ENCODE measurements at places on chromosomes 1 and 21.

DNA sequence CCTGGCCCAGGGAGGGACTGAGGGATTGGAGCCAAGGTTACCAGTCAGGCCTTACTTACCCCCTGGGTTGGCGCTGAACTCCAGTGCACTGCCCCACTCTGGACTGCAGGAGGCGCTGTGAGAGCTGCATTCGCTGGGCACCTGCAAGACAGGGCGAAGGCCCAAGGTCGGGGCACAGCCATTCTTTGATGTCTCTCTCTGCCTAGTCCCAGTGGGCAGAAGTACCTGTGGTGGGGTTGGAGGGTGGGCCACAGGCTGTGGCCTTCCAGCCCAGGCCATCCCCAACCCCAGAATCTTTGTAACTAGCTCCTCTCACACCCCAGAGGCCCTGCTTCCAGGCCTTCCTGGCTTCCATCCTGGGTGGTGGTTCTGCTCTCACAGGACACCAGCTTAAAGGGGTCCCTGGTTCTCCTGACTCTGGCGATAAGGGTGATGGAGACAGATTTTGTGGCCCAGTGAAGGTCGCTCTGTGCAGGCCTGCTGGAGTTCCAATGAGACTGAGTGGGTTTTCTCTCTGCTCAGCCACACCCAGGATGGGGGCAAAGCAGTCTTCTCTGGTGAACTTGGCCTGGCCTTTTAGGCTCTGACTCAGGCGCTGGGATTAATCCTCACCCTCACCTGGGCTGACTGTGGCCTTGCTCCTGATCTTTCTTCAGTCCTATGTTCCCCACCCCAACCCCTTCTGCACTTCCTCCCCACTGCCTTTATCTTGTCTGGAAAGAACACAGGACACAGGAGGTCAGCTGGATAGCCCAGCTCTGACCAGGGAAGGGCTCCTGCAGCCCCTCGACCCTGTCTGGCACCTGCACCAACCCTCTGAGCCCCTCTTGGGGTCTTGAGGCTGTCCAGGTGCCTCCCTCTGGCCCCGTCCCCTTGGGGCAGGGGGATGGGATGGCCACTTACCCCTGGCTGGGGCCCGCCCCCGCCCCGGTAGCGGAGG, 954 bp downstream of the MYOG start:
- DNase-seq: no peak

- no peak for DNase-seq
Measured at GRCh38 chr1:91650764-91651163, 150.1 kb downstream of the CDC7 start.

GRCh38 chr1:29984862-29985605, 738.4 kb downstream of the MATN1 start:
- no peak for DNase-seq

GRCh38 chr21:33362044-33362555, 37.3 kb downstream of the IFNAR1 start:
- DNase-seq: peak; percentile 85

DNA sequence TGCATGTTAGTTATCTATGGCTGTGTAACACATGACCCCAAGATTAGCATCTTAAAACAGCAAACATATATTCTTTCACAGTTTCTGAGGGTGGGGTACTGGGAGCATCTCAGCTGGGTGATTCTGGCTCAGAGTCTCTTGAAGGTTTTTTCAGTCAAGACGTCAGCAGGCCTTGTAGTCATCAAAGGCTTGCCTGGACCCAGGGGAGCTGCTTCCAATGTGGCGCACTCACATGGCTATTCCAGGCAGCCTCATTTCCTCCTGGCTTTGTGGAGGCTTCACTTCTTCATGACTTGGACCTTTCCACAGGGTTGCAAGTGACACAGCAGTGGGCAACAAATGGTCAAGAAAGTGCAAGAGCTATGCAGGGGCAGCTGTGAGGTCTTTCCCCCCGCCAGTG, 114.7 kb downstream of the ACTL8 start:
- no peak for DNase-seq

GRCh38 chr1:208008534-208008933, 97.6 kb upstream of the CD34 start:
- DNase-seq: no peak

- DNase-seq: no peak
Measured at GRCh38 chr1:64292399-64292798, 89.0 kb downstream of the UBE2U start.

DNA sequence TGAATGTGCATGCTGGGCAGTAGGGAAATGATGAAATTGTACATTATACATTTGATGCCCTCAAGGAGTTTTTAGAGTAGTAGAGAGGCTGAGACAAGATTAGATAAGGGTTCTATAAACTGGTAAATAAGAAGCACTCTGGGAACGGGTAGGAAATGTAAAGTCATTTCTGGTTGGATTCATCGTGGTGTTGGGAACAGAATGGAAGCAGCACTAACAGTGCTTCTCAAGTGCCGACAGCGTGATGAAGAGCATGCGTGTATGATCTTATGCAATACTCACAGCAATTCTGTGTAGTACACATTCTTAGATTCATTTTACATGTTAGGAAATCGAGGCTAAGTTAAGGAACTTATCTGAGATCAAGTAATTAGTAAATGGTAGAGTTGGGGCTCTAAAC, 45.9 kb downstream of the GPR88 start:
- no peak for DNase-seq

DNA sequence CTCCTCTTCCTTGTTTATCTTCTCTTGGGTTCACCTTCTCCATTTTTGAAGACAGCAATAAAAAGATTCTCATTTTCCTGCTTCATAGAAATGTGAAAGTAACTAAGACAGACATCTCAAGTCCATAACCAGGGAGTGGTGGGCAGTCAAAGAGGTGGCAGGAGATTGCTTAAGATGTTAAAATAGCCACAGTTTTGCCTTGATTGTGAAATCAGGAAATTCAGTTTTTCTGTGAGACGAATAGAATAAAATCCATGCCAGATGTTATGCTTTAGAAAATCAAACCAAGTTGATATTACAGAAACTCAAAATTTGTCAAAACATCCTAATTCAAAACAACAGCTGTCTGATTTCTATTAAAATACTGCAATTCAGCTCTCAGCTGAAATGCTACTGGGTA, 57.2 kb downstream of the TNN start:
- no peak for DNase-seq

- DNase-seq: no peak
Measured at GRCh38 chr1:36555041-36555440, 72.3 kb upstream of the CSF3R start.

- no peak for DNase-seq
Measured at GRCh38 chr1:244099258-244099930, 48.3 kb downstream of the ZBTB18 start.

GRCh38 chr1:109185990-109186732, 27.6 kb upstream of the SARS1 start:
- DNase-seq: no peak

GRCh38 chr1:178821134-178821866, 49.6 kb downstream of the ANGPTL1 start:
- no peak for DNase-seq

DNA sequence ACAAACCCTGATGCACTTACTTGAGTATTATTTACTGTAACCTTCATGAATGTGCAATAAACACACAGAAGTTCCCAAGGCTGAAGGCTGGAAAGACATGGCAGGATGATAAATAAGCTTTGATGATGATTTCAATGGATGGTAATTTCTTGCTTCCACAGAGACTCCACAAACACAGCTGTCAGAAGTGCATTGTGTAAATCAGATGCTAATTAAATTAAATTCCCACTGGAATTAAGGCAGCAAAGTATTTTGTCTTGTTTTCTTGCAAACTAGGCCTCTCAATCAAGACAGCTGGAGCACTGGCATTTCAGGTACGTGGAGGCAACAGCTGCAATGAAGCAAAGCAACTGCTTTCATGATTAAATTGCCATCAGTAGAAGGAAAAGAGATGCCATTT, 24.1 kb downstream of the FAM177B start:
- no peak for DNase-seq

DNA sequence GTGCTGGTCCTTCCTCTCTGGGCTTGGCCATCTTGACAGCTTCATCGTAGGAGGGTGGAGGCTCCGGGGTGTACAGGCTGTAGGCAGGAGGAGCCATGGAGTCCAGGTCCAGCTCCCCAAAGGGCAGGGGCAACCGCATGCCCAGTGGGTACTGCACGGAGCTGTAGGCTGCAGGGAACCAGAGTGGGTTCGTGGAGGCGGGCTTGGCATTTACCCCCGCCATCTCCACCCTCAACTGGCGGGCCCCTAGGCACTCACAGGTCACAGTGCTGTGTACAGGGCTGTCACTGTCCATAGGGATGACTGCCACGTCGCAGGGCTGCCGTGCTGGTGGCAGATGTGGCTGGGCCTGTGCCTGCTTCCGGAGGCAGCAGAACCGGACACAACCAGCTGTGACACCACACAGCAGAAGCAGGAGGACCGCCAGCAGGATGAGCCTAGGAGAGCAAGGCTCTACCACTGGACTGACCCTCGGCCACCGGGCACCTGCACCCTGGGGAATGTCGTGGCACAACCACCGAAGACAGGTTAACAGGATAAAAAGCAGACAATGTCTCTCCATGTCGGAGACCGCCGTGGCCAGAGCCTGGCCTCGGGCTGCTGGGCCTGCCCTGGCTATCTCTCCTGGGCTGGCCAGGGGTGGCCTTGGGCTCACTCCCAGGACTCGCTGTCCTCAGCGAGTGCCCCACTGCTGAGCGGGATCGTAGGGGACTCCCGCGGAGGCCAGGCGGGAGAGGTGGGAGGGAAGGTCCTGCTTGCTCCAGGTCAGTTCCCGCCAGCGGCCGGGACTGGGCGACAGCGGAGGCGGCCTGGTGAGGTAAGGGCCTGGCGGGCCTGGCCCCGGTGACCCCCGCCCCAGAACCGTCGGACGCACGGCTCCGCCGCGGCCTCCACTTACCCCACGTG, 831 bp downstream of the TMEM52 start:
- DNase-seq: no peak

GRCh38 chr1:48233666-48234485, 11.4 kb downstream of the SLC5A9 start:
- DNase-seq: no peak

- no peak for DNase-seq
Measured at GRCh38 chr21:41428311-41428710, 2.3 kb downstream of the MX1 start.

DNA sequence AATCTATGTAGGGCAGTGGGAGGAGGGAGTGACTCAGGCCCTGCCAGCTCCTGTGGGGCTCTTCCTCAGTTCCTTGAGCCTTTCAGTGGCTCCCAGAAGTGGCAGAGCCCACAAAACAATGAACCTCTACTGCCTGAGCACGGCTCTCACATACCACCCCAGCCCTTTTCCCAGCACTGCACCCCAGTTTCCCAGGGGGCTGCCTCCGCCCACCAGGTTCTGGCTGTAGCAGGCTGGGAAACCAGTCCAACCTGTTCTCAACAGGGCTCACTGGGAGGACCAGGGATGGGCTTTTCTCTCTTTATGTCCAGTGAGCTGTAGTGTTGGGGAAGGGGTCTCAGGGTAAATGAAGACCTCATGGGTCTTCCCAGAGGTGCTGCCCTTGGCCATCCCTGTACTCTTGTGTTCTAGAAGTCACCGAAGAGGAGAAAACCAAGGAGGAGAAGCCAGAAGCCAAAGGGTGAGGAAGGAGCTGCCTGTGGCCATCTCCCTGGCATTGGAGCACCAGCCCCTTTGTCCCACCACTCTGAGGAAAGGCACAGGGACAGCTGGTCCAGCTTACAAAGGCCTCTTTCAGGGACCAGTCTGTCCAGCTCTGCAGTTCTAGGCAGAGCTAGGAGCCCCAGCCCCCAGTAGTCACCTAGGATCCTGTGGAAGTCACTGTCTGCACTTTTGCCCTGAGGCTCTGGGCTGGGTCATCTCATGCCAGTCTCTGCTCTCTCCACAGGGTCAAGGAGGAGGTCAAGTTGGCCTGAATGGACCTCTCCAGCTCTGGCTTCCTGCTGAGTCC, 3.5 kb downstream of the MARCKSL1 start:
- no peak for DNase-seq

- DNase-seq: no peak
Measured at GRCh38 chr1:1402072-1402900, 3.2 kb upstream of the CCNL2 start.

- DNase-seq: no peak
Measured at GRCh38 chr1:18480315-18481189, at the start of gene KLHDC7A. Gene KLHDC7A, plus strand, starts transcription at chr1:18480930. Its CDS starts 52 bp downstream, at chr1:18480982.

- DNase-seq: no peak
Measured at GRCh38 chr1:20271498-20272400, 18.9 kb upstream of the VWA5B1 start.

- DNase-seq: no peak
Measured at GRCh38 chr1:121587777-121588176, 403.0 kb downstream of the SRGAP2C start.

DNA sequence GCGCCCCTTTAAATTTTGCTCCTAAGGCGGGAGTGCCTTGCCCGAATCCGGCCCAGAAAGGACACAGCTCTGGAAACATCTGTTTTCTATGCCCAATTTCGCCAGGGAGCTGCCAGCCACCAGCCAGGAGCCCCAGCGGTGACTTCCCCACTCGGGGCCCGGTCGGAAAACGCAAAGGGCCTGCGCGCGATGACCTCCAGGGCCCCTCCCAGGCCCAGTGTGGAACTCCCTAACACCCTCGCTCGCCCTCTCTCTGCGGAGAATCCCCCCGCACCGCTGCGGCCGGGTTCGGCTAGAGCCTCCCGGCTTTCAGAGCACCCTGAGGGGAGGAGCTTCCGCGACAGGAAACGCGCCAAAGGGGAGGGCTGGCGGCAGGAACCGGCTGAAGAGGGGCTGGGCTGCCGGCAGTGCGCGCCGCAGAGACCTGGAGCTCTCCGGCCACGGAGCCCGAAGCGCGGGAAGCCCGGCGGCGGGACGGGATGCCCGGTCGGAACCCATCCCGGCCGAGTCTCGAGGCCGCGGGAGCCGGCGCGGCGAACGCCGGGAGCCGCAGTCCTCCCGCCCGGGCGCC, 505 bp downstream of the CLSPN start:
- peak; percentile 68 for DNase-seq

DNA sequence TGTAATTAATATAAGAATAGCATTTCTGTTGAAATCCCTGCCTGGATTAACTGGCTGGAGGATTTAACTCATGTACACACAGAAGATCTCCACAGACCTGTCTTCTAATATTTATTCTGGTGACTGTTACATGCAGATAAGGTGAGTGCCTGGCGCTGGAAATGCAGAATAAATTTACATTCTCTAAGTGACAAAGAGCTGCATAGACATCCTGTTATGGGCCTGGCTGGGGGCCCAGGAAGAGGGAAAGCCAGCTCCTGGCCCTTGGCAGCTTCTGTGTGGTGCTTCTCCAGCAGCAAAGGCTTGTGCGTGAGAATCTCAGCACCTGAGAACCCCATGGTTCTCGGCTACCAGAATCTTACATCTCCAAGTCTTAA, 446.6 kb downstream of the PTPRU start:
- DNase-seq: peak; percentile 25

- DNase-seq: no peak
Measured at GRCh38 chr1:53470155-53470554, 11.0 kb downstream of the DMRTB1 start.

GRCh38 chr1:118101999-118102398, 83.0 kb downstream of the SPAG17 start:
- DNase-seq: no peak

DNA sequence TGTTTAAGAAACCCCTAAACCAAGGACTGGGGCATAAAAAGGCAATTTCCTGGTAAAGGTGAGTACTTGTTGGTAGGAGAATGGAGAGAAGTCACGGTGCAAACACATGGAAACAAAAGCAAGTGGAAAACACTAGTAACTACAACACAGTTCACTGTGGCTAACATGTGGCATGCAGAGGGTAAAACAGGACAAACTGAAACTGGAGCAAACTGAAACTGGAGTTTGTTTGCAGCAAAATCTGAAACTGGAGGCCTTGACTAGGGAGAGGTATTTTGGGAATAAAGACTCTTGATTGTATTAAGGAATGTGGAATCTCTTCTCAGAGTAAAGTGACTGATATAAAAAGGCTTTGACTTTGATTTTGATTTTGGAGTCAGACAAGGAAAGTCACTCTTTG, 376.3 kb upstream of the PRMT6 start:
- no peak for DNase-seq
